Naive B cell (primary cell): ENCODE measurements at places on chromosomes 12 and 14.

DNA sequence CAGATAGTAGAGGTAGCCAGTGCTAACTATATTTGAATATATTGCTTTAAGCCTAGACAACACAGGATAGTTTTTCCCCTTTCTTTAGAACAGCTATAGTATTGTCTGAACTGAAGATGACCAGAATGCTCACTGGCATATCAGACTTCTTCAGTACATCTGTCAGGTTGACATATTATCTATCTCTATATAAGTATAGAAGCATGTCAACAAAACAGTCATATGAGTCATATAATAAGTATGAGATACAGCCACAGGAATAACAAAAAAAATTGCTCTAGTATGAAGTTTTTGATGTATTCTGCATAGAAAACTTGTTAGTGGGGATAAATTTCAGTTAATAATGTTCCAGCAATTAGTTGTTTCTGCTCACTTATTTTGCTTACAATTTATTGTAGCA lies 767.7 kb downstream of the LRFN5 start:
- no peak for DNase-seq

GRCh38 chr12:30884799-30885198 lies 41.7 kb upstream of the TSPAN11 start:
- no peak for DNase-seq

DNA sequence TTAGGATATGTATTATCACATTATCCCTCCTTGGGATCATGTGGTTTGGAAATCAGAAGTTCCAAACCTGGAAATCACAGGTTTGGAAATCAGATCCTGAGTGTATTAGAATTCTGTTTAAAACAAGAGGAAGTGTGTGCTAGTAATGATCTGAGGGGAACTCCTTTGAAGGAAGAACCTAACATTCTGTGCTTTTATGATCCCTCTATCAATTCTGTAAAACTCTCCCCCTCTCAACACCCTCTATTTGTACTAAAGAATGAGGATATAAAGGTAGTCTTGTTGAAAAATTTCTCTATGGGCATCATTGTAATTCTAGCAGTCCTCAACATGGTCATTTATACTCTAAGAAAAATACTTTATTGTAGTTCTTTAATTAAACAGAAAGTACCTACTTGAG lies 97.4 kb downstream of the SRGAP1 start:
- no peak for DNase-seq

DNA sequence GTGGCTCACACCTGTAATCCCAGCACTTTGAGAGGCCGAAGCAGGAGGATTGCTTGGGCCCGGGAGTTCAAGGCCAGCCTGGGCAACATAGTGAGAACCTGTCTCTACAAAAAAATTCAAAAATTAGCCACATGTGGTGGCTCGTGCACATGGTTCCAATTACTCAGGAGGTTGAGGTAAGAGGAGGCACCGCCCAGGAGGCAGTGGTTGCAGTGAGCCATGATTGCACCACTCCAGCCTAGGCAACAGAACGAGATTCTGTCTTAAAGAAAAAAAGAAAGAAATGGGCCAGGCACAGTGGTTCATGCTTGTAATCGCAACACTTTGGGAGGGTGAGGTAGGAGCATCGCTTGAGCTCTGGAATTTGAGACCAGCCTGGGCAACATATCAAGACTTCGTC lies 33.5 kb downstream of the MAP1LC3B2 start:
- DNase-seq, result no peak

DNA sequence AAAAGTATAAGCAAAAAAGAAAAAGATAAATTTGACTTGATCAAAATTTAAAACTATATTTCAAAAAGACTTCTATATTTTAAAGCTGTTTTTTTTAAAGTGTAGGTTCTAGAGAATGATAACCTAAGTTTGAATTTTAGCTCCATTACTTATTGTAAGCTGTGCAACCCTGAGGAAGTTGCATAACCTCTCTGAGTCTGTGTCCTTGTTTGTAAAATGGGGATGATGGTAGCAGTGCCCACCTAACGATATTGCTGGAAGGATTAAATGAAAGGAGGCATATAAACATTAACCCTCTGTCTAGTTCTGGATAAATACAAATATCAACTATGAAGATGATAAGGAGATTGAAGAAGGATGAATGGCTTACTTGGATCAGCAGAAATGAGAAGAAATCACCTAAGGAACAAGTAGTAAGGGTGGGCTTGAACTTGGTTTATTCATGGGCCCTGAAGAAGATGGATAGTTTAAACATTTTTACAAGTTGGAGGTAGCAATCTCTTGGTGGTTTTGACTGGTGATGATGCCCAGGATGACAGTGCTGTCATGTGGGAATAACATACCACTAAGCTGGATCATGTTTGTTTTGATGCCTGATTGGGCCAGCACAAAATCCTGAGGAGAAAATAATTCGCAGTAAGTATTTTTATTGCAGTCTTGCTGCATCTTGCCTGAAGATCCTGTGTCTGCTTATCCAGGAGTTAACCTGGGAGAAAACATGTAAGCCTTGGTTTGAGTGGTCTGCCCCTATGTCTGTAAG lies 35.0 kb downstream of the TXNRD1 start:
- no peak for DNase-seq
